ENCODE measurements at places on chromosomes 6 and 20. TPM values are rescaled to one million over a fixed set of nuclear protein-coding genes. Genes with fewer than 3 reads are reported as not detected.

DNA sequence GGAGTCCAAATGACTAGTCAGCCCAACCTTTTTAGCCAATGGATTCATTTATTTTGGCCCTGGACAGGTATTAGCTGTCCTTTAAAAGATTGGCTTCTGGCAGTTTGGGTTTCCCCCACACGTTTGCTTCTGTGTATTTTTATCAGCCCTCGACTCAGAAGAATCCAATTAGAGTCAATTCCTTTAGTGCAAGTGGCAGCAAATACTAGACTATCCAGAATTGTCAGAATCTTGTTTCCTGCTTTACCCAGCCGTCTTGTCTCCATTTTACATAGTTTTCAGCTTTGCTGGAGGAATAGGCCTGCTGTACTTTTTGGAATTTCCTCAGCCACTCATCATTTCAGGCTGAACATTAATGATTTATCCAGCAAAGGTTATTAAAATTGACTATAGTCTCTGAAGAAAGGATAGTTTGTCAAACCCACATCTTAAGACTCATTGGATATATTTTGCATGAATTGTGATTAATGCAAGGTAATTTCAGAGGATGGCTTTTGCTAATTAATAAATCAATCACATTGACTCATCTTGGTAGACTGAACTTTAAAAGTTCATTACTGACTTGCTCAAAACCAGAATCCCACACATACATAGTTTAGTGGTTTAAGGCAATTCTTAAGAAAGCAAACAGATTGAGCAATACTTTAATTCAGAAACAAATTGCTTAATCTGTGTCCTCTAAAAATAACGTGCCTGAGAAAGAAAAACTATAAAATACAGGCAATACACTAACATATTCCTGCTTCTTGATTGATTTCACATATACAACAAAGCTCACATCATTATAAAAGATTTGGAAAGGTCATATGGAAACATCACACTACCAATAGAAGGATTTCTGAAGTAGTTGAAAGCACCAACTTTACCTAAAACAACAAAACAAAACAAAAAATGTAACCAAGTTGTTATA is 62.9 kb upstream of the ZNF217 start:
- H3K4me1 ChIP-seq, result peaks cover 41% of the 10 kb centered on the region
- peak overlapping the region; percentile 56 for H3K27ac ChIP-seq
- no peaks in the 10 kb centered on the region for H3K27me3 ChIP-seq
- no peak for DNase-seq
- no peak overlapping the region for H3K4me3 ChIP-seq
- no peaks in the 10 kb centered on the region for H3K36me3 ChIP-seq

Gene HLA-DPA1
- polyA plus RNA-seq, result 67.0 TPM

Gene MYLK2
- not detected for polyA plus RNA-seq

Gene PLCB1
- 2.3 TPM for polyA plus RNA-seq

DNA sequence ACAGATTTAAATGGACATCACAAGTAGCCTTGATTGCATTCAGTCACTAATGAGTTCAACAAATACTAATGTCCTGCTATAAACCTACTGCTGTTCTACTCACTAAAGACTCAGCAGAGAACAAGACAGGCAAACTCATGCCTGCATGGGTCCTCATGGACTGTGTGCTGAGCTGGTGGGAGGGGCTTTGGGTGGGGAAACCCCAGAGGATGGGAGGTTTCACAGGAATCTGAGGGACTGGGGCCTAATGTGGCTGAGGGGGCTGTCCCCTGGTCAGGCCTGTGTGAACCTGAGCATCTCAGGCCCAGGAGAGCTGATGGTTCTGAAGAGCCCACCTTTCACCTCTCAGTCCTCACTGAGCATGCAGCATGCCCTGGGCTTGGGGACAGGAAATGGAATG is 1.4 kb downstream of the CST8 start:
- no peaks in the 10 kb centered on the region for H3K4me1 ChIP-seq
- DNase-seq, result no peak
- no peak overlapping the region for H3K27ac ChIP-seq
- no peaks in the 10 kb centered on the region for H3K36me3 ChIP-seq
- no peaks in the 10 kb centered on the region for H3K27me3 ChIP-seq
- no peak overlapping the region for H3K4me3 ChIP-seq

GRCh38 chr6:105106260-105106659 is 73.6 kb downstream of the POPDC3 start:
- no peak overlapping the region for H3K4me3 ChIP-seq
- DNase-seq, result no peak
- no peaks in the 10 kb centered on the region for H3K27me3 ChIP-seq
- H3K27ac ChIP-seq, result no peak overlapping the region
- H3K4me1 ChIP-seq, result no peaks in the 10 kb centered on the region
- H3K36me3 ChIP-seq, result no peaks in the 10 kb centered on the region

Gene BPIFB2
- not detected for polyA plus RNA-seq

DNA sequence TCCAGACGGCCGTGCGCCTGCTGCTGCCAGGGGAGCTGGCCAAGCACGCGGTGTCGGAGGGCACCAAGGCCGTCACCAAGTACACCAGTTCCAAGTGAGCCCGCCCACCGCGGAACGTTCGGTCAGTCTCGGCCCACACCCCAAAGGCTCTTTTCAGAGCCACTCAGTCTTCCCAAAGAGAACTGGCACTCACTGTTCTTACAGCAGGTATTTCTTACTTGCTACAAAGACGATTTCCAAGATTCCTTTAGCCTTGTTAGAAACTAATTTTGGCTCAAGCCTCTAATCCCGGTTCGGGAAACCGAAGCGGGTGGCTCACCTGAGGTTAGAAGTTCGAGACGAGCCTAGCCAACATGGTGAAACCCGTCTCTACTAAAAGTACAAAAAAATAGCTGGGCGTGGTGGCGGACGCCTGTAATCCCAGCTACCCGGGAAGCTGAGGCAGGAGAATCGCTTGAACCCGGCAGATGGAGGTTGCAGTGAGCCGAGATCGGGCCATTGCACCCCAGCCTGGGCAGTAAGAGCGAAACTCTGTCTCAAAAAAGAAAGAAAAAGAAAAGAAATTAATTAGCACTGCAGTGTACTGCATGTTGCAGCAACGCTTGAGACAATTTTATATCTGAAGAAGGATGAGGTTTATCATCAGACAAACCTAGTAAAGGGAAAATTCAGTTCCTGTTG is 73.1 kb downstream of the OR2B2 start:
- peaks cover 22% of the 10 kb centered on the region for H3K4me1 ChIP-seq
- no peaks in the 10 kb centered on the region for H3K27me3 ChIP-seq
- H3K36me3 ChIP-seq, result no peaks in the 10 kb centered on the region
- peak overlapping the region; percentile 93 for H3K27ac ChIP-seq
- peak overlapping the region; percentile 87 for H3K4me3 ChIP-seq

DNA sequence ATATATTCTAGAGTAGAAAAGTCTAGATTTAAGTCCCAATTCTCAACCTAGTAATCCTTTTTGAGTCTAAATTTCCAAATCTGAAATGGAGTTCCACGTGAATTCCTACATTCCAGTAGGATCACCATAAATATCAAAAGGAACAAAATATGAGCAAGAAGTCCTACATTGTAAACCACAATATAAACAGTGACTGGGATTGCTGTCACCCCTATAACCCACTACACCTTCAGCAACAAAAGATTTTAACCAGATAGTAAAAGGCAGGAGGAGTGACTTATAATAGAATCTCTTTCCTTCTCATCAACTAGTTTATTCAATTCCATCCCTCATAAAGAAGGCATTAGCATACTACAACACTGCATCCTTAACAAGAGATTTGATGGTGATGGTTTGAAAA is 210.6 kb downstream of the KIF16B start:
- H3K4me3 ChIP-seq, result no peak overlapping the region
- DNase-seq, result no peak
- no peaks in the 10 kb centered on the region for H3K27me3 ChIP-seq
- H3K27ac ChIP-seq, result no peak overlapping the region
